ENCODE measurements at places on chromosomes 16 and 17.

DNA sequence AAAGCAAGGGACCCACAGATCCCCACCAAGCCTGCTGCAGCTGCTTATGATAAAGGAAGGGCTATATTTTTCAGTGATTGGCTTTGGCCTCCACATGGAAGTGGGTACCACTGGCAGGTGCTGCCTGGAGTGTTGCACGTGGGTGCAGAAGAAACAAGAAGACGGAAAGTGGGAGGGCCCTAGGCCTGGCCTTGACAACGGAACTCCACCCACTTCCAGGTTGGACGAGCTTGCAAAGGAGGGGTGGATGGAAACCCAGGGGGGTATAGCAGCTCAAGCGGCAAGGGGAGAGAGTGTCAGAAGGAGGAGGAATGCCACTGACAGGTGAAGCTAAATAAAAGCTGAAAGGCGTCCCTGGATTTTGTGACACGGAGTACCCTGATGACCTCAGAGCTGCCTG, 20.3 kb downstream of the TRIM25 start:
- DNase-seq: no peak

GRCh38 chr17:65103896-65104295, 33.3 kb upstream of the RGS9 start:
- no peak for DNase-seq

DNA sequence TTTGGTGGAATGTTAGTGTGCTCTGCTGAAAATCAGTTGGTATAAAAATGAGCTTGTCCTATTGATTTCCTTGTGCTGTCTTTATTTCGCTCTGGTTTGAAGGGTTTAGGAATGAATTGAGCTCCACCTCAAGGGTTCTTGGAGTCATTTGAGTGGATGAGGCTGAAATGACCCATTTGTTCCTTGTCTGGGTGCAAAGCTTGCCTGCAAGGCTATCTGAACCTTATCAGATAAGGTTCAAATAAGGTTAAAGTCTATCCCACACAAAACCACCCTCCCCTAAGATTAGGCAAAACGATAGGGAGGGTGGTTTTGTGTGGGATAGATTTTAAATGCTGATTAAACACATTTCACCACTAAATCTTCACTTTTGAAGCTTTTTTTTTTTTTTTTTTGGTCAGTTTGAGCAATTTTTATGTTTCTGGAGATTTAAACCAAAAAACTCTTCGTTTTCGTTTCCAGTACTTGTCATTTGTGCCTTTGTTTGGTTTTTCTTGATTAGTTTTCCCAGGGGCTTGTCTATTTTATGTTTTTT, 62.7 kb downstream of the ARHGAP44 start:
- no peak for DNase-seq

DNA sequence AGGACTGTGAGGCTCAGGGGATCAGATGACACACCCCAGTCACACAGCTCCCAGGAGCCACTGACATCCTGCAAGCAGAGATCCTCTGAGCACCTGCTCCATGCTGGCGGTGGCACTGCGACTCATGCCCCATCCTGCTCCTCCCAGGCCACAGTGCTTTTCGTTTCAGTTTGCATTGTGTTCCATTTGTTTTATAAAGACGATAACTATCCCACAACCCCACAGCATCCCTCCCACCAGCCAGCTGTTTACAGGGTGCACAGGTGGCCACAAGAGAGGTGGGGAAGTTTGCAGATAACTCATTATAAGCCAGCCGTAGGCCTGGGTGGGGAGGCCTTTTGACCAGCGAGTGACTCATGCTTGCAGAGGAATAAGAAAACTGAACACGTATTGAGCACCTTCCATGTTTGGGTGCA, 28.2 kb downstream of the BCO1 start:
- DNase-seq: no peak

- DNase-seq: peak; percentile 28
These were observed 68.0 kb downstream of the ABR start for GRCh38 chr17:1111599-1112443.

- DNase-seq: no peak
These were observed 97.9 kb upstream of the IRX6 start for GRCh38 chr16:55225972-55226542.

- DNase-seq: no peak
These were observed 3.5 kb upstream of the SALL1 start for GRCh38 chr16:51154271-51155171.

DNA sequence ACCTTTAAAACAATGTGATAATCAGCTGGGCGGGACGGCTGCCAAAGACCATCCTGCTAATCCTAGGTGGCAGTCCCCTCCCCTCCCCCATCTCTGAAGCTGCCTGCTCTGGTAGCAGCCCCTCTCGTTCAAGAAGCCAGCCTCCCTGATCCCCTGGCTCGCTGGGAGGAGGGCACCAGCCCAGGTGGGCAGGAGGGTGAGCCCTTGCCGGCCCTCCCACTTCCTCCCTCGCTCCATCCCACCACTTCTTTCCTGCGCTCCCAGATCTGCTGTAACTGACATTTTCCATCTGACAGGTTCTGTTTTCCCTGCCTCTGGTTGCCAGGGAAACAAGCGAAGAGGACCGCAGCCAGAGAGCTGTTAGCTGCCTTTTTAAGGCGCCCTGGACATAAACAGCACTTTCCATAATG, 155.7 kb upstream of the TNRC6C start:
- DNase-seq: peak; percentile 83

GRCh38 chr17:77070888-77071279, 69.9 kb upstream of the SEC14L1 start:
- no peak for DNase-seq

DNA sequence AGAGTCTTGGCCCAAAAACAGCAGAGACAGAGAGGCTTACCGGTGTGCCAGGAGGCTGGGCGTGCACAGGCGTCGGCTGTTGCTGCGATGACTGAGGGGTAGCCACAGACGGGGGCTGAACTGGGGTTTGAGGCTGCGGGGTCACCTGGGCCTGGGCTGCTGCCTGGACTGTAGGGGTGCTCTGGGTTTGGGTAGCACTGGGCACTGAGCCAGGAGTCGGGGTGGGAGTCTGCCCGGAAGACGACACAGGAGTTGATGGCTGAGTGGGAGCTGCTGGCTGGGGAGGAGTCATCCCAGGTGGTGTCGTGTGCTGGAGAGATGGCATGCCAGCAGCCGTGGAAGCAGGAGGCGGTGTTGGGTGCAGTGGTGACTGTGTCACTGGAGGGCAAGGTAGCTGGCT, 53.2 kb upstream of the TRAP1 start:
- no peak for DNase-seq

- DNase-seq: no peak
These were observed 1461.2 kb upstream of the CDH8 start for GRCh38 chr16:63497408-63497807.

GRCh38 chr17:16977932-16978331, 6.0 kb upstream of the TNFRSF13B start:
- DNase-seq: no peak

GRCh38 chr16:27025581-27025980, 41.1 kb upstream of the C16orf82 start:
- DNase-seq: no peak

DNA sequence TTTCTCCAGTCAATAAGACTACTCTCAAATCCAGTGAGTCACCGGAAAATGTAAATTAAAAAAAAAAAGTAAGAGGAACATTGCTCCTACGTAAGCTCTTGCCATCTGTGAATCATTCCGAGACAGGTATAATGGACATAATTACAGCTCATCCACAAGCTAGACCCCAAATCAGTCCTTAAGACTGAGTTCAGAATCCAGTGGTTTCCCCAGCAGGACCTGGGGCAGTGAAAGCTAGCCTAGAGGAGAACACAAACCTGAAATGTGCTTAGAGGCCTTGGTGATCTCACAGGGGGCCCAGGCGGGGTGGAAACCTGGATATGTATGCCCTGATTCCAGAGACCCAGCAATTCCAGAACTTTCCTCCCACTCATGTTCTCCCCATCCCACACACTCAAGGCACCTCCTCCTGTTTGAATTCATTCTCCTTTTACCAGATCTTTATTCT, 132.0 kb downstream of the COPRS start:
- DNase-seq: no peak

- DNase-seq: no peak
These were observed 29.1 kb downstream of the MAP1LC3B start for GRCh38 chr16:87421003-87421912.

DNA sequence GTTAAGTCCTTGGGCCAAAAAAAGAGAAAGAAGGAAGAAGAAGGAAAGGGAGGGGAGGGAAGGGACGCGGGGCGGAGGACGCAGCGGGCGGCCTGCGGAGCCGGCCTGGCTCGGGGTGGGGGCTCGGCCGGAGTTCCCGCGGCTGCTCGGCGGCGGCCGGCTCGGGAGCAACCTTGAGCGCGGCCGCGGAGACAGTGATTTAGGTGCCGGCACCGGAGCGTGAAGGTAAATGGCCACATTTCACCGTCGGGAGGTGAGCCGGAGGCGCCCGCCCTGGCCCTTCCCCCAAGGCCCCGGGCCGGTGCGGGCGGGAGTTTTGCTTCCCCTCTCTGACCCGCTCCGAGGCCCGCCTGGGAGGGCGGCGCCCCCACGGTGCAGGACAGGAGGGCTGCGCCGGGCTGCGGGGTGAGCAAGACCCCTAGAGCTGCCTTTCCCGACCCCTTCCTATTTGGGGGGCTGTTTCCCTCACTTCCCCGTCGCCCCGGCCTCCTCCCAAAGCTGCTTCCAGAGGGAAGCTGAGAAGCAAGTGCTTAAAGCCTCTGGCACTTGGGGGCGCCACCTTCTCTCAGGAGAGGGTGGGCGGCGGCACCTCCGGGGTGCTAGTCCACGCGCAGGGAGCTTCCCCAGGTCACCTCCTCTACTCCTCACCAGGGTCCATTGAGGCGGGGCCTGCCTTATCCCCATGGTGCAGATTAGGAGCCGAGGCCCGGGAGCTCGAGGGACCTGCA, 56.5 kb downstream of the MRM1 start:
- peak; percentile 36 for DNase-seq

- no peak for DNase-seq
These were observed 48.5 kb downstream of the RAI1 start for GRCh38 chr17:17729620-17730249.

DNA sequence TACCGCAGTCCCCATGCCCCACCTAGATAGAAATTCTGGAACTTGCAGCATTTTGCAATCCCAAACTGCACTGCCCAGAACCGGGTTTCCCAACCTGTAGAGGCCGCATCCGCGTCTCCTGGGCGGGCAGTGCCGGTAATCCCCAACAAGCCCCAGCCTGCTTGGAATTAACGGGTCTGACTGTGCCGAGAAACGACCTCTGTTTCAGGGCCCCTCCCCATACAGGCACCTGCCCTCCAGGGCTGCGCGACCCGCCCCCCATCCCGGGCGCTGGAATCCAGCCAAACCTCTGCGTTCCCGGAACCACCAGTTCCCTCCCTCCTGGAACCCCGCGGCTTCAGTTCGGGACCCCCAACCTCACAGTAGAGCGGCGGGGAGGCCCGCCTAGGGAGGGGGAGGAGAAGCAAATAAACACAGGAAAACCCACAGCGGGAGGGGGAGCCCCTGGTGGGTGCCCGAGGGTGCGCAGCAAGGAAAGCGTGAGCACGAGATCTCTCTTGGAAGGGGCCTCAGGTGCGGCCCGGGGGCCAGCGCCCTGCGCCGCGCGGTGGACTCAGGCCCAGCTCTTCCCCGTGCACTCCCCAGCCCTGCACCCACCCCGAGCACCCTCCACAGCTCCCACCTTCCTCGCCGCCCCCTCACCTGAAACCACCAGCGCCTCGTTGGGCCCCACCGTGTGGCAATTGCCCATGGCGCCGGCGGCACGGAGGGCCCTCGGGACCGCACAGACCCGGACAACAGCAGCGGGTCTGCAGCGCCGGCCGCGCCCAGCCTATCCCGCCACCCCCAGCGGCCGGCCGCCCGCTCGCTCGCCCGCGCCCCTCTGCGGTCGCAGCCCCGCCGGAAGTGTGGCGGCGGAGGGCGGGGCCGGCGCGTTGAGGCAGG, at the start of gene FLOT2:
Gene FLOT2, minus strand, starts transcription at position 850 of the 885 bp plus-strand sequence. Its CDS starts 159 bp downstream, at position 691.
- peak; percentile 56 for DNase-seq

DNA sequence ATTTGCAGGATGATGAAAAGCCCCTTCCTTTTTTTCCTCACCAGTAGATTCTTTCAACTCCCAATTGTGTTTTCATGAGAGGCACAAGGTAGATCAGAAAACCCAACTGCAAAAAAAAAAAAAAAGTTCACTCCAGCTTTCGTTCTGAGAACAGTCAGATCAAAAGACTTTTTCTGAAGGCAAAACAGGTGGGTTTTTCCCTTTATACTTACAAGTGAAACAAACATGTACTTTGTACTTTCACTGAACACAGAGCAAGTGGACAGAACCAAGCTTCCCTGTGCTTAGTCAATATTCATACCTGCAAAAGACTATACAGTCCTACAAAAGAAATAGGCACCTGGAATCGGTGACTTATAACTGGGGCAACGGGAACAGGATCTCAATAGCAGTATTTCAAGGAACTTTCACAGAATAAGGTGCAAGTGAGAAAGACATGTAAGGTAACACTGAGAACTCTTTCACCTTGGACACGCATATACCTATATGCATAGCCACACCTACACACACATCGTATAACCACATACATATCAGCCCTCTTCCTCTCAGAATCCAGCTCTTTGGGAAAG, 54.1 kb downstream of the TOX3 start:
- no peak for DNase-seq

GRCh38 chr17:17379197-17379991, 76.2 kb downstream of the NT5M start:
- DNase-seq: no peak

DNA sequence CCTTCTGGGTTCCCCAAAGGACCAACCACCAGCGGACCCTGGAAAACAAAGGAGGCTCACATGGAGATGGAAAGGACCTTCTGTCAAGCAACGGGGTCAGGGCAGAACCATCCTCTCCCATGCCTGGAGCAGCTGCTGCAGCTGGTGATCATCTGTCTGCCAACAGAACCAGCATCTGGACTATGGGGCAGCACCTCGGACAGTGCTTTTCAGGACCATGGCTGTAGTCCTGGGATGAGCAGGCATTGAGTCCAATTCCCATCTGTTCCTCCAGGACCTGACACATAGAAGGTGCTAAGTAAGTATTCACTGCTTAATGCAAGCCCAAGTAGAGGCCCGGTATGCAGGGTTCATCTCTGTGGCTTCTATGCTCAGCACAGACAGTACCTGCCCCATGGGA, 304.7 kb downstream of the XYLT1 start:
- no peak for DNase-seq

GRCh38 chr16:49859125-49859811, 3.4 kb upstream of the ZNF423 start:
- DNase-seq: peak; percentile 83

DNA sequence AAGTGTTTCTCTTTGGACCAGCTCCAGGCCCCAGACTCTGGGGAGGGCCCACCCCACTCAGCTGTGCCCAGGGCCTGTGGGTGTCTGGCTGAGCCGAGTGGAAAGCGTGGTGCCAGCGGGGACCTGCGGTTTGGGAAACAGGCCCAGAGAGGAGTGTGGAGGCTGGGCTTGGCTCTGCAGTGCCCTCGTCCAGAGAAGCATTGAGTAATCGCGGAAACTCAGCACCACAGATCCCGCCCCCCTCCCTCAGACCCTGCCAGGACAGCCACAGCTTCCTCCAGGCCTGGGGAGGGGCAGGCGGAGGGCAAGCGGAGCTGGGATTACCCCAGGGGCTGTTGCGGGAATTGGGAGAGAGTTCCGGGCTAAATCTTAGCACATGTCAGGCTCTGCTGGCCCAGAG, 14.6 kb upstream of the PITPNA start:
- peak; percentile 93 for DNase-seq

Measured in left hindlimb (tissue), 1 donor.